ENCODE measurements at places on chromosomes 7 and 10.

GRCh38 chr10:21431799-21432198 lies 93.7 kb downstream of the SKIDA1 start:
- DNase-seq, result no peak

GRCh38 chr10:60234551-60234950 lies 155.1 kb downstream of the ANK3 start:
- no peak for DNase-seq

- no peak for DNase-seq
These were observed 18.6 kb downstream of the INA start for GRCh38 chr10:103295374-103296015.

- no peak for DNase-seq
These were observed 399.7 kb upstream of the ETV1 start for GRCh38 chr7:14389181-14389591.

DNA sequence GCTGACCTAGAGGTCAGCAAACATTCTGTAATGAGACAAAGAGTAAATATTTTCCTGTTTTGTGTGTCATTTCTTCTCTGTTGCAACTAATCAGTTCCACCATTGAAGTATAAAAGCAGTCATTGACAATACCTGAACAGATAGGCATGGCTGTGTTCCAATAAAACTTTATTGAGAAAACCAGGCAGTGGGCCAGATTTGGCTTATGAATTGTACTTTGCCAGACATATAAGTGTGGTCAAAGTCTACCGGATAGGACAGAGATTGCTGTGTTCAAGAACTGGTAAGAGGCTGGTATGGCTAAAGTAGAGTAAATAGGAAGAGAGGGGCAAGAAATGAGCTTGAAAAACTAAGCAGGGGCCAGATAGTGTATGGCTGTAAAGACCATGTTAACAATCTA lies 38.3 kb upstream of the TAC1 start:
- DNase-seq, result no peak

DNA sequence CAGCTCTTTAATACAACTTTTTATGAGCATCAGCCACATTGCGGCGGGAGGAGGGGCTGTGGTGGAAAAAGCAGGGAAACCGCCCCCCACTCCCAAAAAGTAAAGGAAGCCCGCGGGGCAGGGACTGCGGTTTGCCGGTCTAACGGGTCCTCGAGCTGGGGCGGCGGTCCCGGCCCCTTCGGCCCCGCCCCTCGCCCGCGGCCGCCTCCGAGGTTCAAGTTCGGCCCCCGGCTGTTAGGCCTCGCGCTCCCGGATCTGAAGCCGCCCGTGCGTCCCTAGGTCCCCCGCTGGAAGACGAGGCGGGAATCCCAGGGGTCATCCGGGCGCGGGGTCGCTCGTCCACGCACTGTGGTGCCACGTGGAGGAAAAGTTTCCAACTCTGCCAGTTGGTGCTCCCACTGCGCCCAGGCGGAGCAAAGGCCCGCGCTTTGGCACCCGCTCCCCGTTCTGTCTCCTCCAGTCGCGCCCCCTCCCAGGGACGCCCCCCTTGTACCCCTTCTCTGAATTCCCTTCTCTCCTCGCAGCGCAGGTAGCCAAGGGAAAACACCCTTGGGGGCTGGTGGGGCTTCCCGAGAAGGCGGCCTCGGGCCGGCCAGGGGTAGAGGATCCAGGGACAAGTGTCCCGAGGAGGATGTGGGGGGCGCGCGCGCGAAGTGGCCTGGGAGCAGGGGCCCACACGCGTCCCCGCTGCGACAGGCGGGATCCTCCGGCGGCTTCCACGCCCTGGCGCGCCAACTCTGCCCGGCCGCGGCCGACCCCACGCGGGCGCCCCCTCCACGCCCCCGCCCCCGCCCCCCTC lies 798 bp upstream of the AUTS2 start:
- DNase-seq, result peak; percentile 54

DNA sequence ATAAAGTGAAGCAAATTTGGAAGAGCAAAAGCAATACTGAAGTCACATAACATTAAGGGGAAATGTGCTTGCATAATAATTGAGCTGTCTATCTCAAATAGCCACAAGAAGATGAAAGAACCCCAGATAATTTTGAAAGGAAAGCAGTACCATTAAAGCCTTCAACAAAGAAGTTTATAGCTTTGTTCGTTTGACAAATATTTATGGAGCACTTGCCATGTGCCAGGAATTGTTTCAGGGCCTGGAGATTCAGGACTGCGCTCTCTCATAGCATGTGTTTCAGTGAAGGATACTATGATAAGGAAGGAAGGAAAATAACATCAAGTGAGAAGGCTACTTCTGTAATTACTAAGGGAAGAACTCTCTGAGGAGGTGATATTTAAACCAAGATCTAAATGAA lies 212.3 kb upstream of the CSTF2T start:
- DNase-seq, result no peak

- no peak for DNase-seq
These were observed 2.2 kb downstream of the IRF5 start for GRCh38 chr7:128939861-128940410.

- no peak for DNase-seq
These were observed 143.2 kb downstream of the JAZF1 start for GRCh38 chr7:28037220-28038010.

GRCh38 chr10:71237843-71238623 lies 25.7 kb downstream of the UNC5B start:
- DNase-seq, result no peak

- DNase-seq, result no peak
These were observed 41.8 kb upstream of the ZNF488 start for GRCh38 chr10:47425813-47426419.

GRCh38 chr7:111990643-111991042 lies 215.6 kb downstream of the DOCK4 start:
- no peak for DNase-seq

- no peak for DNase-seq
These were observed 18.3 kb downstream of the MMS19 start for GRCh38 chr10:97479939-97480338.

DNA sequence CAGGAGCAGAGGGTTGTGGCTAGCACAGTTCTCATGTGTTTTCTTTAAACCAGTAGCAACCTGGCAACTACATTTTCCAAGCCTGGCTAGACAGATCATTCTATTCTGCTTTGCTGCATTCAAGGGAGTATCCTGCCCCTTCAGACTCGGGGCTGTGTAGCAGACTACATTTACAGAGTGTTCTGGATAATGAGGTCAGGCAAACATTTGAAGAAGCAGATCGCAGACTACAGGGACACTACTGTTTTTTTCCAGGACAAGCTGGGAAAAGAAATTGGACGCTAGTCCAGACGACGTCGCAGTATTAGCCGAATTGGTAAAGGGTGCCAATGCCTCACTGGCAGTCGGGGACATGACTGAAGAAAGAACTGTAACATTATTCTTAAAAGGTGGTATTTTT lies 61.0 kb upstream of the PAPSS2 start:
- DNase-seq, result no peak

GRCh38 chr10:7354330-7355047 lies 56.3 kb downstream of the SFMBT2 start:
- no peak for DNase-seq

DNA sequence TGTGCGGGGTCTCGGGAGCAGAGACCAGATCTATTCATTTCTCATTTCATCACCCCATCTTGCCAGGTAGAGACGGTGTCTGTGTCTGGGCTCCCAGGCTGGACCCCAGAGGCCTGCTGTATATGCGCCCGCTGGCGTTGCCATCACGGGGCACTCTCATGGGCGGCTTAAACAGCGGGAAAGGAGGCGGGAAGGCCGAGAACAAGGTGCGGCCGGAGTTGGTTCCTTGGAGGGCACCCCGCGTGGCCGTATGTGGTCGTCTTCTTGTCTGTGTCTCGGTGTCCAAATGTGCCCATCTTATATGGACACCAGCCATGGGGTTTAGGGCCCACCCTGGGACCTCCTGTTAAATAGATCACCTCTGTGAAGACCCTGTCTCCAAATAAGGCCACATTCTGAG lies 2.1 kb upstream of the CFAP46 start:
- no peak for DNase-seq

DNA sequence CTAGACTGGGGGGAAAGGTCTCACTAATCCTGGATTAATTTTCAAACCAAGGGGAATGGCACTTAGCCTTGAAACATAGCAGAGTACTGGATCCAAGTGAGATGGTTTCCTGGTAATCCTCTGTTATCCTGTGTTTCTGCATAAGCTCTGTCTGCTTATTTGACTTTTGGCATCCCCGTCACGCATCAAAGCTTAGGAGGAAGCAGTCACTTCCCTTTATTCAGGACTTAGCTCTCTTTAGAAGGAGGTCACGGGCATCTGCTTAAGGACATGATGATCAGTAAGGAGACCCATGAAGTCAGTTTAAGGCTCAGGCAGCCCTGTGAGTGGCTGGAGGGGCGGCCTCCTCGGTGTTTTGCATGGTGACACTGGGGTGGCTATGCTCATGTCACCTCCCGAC lies 30.0 kb downstream of the TSPAN15 start:
- no peak for DNase-seq

GRCh38 chr7:2800220-2800930 lies 43.7 kb downstream of the GNA12 start:
- no peak for DNase-seq

GRCh38 chr7:16926283-16926682 lies 44.5 kb upstream of the AGR3 start:
- DNase-seq, result no peak

DNA sequence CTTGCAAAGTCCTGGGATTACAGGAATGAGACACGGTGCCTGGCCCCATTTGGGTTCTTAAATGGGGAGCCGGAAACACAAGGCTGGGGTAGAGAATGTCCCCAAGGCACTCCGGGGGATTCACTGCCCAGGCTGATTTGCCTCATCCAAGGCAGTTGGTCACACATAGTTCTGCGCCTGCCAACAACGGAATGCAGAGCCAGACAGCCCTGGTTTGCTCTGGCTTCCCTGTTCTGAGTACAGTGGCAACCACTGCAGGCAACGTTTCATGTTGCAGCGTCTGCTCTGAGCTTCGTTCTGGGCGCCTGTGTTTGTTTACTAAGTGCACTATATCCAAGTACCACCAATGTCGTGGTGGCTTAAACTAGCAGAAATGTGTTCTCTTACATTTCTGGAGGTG lies 61.7 kb upstream of the C1QL3 start:
- DNase-seq, result no peak

- no peak for DNase-seq
These were observed 7.7 kb downstream of the TMEM168 start for GRCh38 chr7:112782498-112782897.

- DNase-seq, result no peak
These were observed 14.3 kb downstream of the NOD1 start for GRCh38 chr7:30464231-30464671.

- DNase-seq, result no peak
These were observed 952 bp downstream of the SRRM3 start for GRCh38 chr7:76202666-76203030.

DNA sequence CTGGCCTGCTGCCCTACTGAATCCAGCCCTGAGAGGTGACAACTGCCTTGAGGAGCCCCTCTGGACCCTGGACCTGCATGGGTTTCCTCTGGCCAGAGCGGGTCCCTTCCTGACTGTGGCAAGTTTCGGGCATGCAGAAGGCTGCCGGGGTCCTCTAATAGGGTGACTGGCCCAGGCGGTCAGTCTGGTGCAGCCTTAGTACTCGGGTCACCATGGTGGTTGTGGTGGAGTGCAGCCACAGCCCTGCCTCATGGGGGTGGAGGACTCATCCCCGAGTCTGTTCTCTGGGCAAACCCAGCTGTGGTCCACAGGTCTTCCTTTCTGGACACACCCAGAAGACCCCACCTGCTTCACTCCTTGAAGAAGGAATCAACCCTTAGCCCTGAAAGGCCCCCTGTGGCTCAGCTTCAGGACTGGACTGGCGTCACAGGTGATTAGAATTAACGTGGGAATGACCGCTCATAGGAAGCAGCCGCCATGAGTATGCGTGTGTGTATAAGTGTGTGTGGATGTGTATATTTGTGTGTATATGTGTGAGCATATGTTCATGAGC lies 28.7 kb downstream of the RAMP3 start:
- no peak for DNase-seq

DNA sequence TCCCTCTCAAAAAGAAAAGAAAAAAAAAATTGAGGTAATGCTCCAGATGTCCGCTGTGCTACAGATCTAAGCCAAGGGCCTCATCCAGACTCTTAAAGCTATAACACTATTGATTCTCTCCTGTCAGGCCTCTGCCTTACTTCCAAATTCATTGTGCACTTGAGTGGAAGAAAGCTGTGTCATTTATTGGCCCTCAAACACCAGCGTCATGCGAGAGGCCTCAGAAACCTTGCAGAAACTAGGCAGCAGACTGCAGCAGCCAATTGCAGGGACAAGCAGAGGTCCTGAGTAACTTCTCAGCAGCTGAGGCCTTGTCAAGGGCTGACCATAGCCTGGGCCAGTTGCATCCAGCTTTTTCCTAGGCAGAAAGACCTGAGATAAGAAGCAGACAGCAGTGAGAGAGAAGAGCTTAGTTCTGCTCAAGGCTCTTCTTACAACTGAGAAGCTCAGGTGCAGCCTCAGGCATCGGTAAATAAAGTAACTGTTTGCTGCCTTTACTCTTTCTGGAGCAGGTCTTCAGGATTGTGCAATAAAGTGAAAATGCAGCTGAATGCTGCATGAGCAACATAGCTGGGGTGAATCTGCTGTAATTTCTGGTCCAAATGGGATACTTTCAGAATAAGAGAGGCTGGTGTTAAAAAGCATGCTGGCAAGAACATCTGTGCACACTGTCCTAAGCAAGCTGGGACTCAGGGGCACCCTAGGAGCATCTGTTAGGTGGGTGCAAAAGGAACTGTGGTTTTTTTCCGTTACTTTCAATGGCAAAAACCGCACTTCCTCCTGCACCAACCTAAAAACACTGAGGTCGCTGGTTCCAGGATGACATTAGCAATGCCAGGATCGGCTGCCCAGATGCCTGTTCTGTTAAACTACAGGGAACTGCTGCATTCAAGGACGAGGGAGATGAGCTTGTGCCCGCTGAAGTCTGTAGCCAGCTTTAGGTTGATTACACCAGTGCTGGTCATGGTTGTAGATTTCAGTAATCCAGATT lies 181.8 kb upstream of the PFKP start:
- no peak for DNase-seq

- DNase-seq, result no peak
These were observed 252.8 kb downstream of the TRIL start for GRCh38 chr7:28705350-28705749.

GRCh38 chr10:28375399-28376354 lies 72.8 kb upstream of the MPP7 start:
- DNase-seq, result no peak

DNA sequence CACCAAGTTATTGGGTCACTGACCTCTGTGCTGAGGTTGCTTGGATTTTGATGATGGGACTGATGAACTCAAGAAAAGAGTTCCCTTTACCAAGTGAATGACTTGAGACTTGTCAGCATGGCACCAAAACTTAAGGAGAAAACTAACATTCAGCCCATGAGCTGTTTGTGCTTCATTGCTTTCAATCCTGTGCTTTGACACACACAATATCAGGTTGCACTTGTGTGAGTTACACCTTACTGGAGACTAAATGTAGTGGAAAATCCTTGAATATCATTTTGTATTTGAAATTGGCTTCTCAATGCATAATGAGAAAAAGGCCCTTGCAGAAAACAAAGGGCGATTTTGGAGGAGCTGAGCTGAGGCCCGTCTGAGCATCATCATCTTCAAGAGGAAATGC lies 2.7 kb downstream of the BAG3 start:
- no peak for DNase-seq

DNA sequence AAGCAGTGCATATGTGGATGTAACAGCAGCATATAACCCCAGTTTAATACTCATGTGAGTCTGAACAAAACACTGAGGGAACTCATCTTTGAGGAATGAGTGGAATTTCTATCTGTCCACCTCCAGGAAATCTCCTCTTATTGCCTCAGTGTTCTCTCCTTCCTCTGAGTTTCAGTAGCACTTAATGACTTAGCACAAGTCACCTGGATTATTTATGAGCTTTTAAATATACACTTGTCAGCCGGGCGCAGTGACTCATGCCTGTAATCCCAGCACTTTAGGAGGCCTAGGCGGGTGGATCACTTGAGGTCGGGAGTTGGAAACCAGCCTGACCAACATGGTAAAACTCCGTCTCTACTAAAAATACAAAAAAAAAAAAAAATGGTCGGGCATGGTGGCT lies 4.3 kb downstream of the LRRC20 start:
- no peak for DNase-seq

All from caudate nucleus (tissue), 63 donors.